ENCODE measurements at places on chromosomes 3 and 15.

GRCh38 chr3:126014252-126014651 is 45.3 kb downstream of the ROPN1B start:
- DNase-seq, result peak; percentile 70

DNA sequence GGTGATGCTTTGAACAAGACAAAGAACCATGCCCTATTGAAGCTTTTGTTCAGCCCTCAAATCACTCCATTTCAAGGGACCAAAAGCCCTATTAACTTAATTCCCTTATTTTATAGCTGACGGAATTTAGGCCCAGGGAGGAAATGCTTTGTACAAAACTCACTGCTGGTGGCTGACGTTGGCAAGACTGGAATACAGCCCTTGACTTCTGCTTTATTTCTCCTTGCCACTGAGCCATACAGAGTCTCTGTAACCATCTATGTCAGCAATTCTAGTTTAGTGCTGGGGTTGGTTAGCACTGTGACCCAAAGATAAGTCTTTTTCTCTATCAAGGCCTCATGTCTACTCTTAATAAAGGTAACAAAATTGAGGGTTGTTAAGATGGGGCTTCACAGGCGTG is 316.1 kb upstream of the TPRG1 start:
- no peak for DNase-seq

GRCh38 chr3:171306631-171307030 is 153.6 kb downstream of the TNIK start:
- no peak for DNase-seq

DNA sequence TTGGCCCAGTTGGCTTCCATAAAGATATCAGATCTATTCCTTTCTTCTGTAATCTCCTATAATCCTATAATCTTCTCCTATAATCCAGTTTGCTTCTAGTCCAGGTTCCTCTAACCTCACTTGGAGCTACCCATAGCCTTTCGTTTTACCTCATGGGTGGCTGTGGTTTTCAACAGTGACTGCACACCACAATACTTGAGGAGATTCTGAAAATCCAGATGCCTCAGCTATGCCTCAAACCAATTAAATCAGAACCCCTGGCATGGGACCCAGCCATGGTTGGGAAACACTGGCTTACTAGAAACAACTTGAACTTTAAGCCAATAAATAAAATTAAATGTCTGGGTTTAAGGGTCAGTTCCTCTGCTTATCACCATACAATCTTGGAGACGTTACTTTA is 86.1 kb upstream of the NTRK3 start:
- DNase-seq, result no peak

DNA sequence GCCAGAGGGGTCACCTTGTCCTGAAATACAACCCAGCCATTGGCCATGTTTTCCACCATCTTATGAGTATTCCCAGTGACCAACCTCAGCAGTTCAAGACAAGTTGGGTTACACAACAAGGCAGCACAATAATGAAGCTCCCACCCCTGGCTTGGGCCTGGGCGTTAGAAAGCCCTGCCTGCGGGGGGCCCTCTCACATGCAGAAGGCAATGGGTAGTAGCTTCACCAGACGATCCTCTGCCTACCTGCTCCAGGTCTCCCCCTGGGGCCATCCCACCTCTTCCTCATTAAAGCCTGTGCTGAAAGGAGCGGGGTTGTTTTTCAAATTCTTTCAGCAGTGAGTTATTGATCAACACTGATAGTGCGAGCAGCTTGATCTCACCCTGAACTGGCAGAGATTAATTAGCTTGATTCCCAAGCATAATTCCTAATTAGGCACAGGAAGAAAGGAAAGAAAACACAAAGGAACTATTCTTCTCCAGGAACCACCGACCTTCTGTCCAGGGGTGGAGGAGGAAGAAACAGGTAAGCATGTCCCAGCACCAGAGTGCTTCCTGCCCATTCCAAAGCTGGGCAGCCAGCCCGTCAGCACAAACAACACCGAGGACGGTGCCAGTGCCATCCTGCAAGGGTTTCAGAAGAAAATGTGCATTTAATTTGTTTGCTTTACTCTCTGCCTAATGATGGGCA is 79.7 kb upstream of the CGNL1 start:
- no peak for DNase-seq

- no peak for DNase-seq
Measured at GRCh38 chr3:54861248-54862067, 66.4 kb downstream of the LRTM1 start.

DNA sequence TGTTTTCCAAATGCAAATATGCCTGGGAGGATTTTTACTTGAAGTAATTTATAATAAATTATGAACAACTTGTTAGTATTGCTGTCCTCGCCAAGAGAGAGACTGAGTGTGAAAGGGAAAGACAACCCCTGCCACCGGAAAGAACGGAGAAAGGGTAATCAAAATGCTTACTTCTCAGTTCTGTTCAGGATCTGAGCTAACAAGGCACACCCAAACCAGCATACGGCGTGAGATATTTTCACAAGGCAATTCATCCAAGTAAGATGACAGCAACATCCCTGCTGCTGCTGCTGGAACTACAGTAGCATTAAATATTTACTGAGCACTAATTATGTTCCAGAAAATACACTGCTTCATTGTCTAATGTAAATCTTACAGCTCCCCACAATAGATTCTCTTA is 96.1 kb downstream of the KBTBD8 start:
- no peak for DNase-seq

- no peak for DNase-seq
Measured at GRCh38 chr3:23442598-23443383, 239.7 kb downstream of the UBE2E2 start.

DNA sequence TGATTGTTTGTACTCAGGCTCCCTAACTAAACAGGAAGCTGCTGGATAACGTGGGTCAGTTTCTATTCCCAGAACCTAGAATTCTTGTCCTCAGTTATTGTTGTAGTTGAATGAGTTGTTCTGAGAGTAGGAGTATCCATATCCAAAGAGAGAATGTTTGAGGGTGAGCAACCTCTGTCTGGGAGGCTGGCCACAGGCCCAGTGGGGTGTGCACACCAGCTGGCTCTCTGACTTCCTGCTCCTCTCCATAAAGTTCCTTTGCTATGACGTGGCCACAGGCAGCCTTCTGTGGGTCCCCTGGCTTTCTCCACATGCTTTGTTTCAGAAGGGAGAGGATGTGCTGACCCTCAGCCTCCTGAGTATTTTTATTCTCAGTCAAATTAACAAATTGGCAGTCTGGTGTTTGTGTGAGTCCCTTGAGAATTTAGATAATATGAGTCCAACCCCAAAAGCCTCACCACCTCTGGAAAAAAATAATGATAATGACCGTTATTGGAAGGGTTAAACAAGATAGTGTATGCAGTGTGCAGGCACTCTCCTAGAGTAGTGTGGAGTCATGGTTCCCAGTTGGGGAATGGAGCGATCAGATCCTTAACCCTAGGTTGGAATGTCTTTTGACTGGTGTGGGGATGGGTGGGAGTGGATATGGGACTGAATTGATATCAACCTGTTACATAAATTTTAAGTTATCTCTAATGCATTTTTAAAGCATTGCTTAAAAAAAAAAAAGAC is 47.6 kb upstream of the MED12L start:
- peak; percentile 43 for DNase-seq

DNA sequence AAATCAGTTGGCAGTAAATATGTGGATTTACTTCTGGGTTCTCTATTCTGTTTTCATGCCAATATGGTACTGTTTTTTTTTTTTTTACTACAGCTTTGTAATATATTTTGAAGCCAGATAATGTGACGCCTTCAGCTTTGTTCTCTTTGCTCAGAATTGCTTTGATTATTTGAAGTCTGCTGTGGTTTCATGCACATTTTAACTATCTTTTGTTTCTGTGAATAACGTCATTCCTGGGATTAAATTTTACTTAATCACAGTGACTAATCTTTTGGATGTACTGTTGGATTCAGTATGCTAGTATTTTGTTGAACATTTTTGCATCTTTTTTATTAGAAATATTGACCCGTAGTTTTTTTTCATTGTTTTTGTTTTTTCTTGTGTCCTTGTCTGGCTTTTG is 576.5 kb downstream of the ZNF385D start:
- no peak for DNase-seq

- no peak for DNase-seq
Measured at GRCh38 chr3:72924055-72924454, 36.2 kb downstream of the GXYLT2 start.

GRCh38 chr3:167483708-167484475 is 10.1 kb upstream of the SERPINI2 start:
- DNase-seq, result no peak

- no peak for DNase-seq
Measured at GRCh38 chr3:71010726-71011455, 572.6 kb downstream of the FOXP1 start.

- no peak for DNase-seq
Measured at GRCh38 chr3:13497386-13497785, 17.3 kb downstream of the HDAC11 start.

- no peak for DNase-seq
Measured at GRCh38 chr3:196932600-196932999, 9.7 kb downstream of the NCBP2 start.

DNA sequence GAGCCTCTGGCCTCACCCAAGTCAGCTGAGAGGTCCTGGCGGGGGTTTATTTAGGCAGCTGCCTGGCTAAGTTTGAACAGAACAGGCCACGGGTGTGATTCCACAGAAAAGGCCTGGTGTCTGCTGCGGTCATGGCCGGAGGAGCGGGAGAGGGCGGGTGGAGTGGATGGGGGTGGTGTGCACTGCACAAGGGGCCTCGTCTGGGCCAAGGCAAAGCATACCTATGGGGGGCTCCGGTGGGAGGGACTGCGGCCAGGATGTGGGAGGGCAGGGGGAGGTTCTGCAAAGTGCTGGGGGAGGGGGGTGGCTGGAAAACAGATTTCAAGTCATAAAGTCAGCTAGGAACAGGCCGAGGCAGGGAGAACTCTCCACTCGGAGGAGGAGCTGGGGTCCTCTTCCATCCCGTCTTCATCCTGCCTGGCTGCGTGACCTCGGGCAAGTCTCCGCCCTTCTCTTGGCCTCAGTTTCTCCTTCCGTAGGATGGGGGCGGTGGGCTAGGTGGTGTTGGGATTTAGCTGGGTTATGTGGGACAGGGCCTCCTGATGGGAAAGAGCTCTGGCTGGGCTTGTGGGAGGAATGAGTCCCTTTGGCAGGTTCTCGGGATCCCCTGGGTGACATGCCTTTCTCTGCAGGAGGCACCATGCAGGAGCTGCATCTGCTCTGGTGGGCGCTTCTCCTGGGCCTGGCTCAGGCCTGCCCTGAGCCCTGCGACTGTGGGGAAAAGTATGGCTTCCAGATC is 878 bp downstream of the ISLR start:
- DNase-seq, result no peak

- no peak for DNase-seq
Measured at GRCh38 chr3:54071601-54072000, 50.8 kb upstream of the CACNA2D3 start.

DNA sequence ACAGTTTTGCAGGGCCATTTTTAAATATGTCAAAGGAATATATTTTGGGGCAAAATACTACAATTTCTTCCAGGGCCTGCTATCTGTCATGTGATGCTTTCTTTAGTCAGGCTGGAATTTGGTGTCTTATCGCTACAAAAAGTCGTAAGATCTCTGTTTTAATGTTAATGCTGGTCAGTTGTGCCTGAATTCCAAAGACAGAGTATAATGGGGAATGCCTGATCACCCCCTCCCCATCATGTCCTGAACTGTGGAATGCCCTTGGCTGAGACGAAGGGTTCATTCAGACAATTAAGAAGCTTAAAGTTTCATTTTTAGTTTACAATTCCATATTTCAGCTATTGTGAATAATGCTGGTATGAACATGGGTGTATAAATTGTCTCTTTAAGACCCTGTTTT is 203.0 kb downstream of the TBC1D5 start:
- no peak for DNase-seq

DNA sequence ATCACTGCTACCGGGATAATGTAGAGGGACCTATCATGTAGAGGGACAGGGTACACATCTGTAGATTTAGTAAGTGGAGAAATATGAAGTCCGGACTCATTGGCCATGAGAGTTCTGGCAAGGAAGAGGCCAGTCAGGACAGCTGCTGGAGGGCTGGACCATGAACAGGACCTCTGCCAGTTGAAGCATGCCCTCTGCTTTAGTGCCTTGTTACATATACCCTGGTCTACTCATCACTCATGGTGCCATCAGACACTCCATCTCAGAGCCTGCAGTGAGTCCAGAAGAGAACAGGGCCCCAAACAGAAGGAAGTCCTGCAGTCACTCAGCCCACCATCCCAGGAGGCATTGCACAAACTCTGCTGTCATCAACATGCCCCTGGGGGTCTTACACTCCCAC is 54.7 kb upstream of the CA12 start:
- no peak for DNase-seq

- DNase-seq, result peak; percentile 28
Measured at GRCh38 chr3:67819447-67819846, 165.0 kb upstream of the SUCLG2 start.

DNA sequence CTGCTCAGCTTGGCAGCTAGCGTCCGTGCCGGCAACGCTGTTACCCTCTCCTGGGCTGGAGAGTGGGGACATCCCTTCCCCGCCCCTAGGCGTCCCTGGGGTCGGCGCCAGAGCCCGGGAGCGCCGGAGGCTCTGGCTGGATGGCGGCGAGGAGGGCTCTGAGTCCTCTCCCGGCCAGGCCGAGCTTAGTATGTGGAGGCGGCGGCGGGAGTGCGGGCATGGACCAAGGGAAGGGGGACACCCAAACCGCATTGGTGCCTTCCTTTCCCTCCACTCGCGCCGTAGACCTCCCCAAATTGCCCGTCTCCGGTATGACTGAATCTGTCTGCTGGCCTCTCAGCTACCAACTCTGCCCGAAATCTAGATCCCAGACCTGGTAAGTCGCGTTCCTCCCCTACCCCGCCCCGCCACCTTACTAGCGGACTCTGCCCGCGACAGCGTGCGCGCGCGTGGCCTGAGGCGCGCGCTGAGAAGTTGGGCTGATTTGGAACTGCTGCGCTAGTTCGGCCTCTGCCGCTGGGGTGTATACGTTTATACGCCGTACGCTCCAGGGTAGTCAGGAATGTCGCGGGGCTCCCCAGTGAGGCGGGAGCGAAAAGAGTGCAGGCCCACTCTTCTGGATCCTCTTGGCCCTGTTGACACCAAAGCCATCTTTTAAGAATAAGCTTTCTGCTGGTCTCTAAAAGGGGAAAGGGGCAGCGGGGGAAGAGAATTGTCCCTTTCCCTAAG is 12.2 kb downstream of the ZIC1 start:
- DNase-seq, result no peak

DNA sequence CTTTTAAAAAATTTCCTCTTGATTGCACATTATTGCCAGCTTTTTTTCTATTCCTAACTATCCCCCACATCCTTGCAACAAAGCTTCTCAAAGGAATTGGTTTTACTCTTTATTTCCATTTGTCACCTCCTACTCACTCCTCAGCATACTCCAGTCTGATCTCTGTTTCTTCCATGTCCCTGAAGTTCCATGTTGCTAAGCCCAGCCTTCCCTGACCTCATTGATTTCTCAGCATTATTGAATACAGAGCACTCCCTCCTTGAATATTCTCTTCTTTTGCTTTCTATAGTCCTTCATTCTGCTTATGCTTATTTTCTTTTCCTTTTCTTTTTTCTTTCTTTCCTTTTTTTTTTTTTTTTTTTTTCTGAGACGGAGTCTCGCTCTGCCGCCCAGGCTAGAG is 10.7 kb downstream of the ARID3B start:
- no peak for DNase-seq

- no peak for DNase-seq
Measured at GRCh38 chr3:25007974-25008658, 419.9 kb upstream of the RARB start.

GRCh38 chr15:57677204-57677603 is 29.3 kb upstream of the POLR2M start:
- no peak for DNase-seq
